Upper lobe of left lung (tissue), 6 donors: ENCODE measurements at places on chromosomes 3 and 15. TPM values are rescaled to one million over a fixed set of nuclear protein-coding genes. Genes with fewer than 3 reads are reported as not detected.

DNA sequence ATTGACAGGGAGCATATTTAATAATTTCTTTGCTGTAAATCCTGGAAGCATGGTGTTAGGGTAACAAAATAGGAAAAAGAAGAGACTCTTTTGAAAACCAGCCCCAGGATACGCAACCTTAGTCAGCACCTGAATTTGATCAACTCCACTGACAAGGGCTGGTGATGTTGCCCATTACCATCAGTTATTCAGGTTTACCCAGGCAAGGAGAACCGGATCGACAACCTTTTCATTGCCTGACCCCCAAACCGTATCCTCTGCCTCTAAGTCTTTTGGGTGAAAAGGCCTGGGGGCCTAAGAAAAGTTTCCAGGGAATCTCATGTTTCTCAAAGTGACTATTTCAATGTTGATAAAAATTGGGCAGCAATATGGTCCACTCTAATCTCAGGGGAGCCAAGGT is 313.3 kb downstream of the KBTBD8 start:
- no peak overlapping the region for H3K4me3 ChIP-seq
- no peaks in the 10 kb centered on the region for H3K27me3 ChIP-seq
- H3K27ac ChIP-seq: no peak overlapping the region
- DNase-seq: no peak
- no peaks in the 10 kb centered on the region for H3K36me3 ChIP-seq

- peaks cover 15% of the 10 kb centered on the region for H3K4me1 ChIP-seq
- no peak overlapping the region for H3K4me3 ChIP-seq
- no peak overlapping the region for H3K27ac ChIP-seq
- H3K36me3 ChIP-seq: no peaks in the 10 kb centered on the region
- DNase-seq: no peak
- H3K27me3 ChIP-seq: no peaks in the 10 kb centered on the region
Observed at GRCh38 chr3:146466604-146467003, 2.8 kb downstream of the PLSCR2 start.

DNA sequence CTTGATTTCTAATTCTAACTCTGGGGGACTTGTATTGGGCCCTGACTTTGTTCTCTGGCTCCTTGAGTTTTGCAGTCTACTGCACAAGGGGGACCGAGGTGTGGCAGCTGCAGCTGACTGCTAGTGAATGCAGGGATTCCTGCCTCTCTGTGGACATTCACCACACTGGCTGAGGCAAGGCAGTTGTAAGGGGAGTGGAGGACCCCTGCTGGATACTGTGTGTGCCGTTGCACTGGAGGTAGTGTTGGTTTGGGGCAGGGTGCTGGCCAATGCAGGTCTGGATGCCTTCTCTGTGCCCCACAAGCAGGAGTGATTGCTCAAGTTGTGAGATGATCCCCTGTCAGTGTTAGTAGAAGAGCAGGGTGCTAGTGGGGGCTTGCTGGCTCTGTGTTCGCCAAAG is 626.1 kb downstream of the SQOR start:
- H3K36me3 ChIP-seq: no peaks in the 10 kb centered on the region
- H3K27ac ChIP-seq: no peak overlapping the region
- H3K4me1 ChIP-seq: no peaks in the 10 kb centered on the region
- no peaks in the 10 kb centered on the region for H3K27me3 ChIP-seq
- DNase-seq: no peak
- H3K4me3 ChIP-seq: no peak overlapping the region

GRCh38 chr3:49609314-49609713 is 55.0 kb downstream of the BSN start:
- no peak for DNase-seq
- H3K27me3 ChIP-seq: no peaks in the 10 kb centered on the region
- no peaks in the 10 kb centered on the region for H3K36me3 ChIP-seq
- no peak overlapping the region for H3K27ac ChIP-seq

DNA sequence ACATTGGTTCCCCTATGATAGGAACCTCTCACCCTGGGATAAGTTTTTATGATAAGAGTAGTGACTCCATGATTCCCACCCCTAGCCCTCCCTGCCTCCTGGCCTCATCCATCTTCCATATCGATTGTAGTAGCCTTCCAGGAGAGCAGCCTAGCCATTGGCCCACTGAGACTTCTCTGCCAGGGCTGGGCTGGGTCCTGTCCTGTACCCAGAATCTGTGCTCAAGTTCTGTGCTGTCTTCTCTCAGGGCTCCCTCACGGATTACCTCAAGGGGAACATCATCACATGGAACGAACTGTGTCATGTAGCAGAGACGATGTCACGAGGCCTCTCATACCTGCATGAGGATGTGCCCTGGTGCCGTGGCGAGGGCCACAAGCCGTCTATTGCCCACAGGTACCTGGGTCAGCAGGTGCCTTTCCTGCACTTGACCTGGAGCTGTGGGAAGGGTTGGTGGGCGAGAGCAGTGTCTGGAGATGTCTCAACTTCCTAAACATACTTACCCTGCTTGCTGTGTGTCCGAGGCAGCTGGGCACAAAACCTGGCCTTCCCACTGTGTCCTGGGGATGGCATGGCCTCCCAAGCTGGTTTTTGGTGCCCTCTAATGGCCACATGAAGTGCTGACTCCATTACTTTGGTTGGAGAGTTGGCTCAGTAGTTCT is 16.6 kb upstream of the EXOG start:
- no peaks in the 10 kb centered on the region for H3K27me3 ChIP-seq
- H3K4me3 ChIP-seq: no peak overlapping the region
- H3K36me3 ChIP-seq: peaks cover 46% of the 10 kb centered on the region
- no peaks in the 10 kb centered on the region for H3K4me1 ChIP-seq
- peak; percentile 71 for DNase-seq

DNA sequence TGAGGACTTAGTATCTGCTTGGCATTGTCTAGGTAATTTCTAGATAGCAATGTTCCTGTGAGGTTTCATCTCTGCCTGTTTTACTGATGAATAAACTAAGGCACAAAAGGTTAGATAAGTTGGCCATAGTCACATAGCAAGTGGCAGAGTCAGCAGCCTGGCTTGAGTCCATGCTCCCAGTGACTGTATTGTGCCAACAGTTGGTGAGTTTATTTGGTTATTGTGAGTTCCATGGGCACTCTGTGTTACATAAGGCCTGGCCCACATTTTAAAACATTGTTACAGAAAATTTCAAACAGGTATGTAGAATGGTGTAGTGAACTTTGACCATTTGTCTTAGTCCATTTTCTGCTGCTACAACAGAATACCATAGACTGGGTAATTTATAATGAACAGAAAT is 15.2 kb downstream of the MCM2 start:
- peaks cover 17% of the 10 kb centered on the region for H3K36me3 ChIP-seq
- no peak overlapping the region for H3K4me3 ChIP-seq
- H3K27ac ChIP-seq: no peak overlapping the region
- H3K27me3 ChIP-seq: no peaks in the 10 kb centered on the region
- DNase-seq: no peak

DNA sequence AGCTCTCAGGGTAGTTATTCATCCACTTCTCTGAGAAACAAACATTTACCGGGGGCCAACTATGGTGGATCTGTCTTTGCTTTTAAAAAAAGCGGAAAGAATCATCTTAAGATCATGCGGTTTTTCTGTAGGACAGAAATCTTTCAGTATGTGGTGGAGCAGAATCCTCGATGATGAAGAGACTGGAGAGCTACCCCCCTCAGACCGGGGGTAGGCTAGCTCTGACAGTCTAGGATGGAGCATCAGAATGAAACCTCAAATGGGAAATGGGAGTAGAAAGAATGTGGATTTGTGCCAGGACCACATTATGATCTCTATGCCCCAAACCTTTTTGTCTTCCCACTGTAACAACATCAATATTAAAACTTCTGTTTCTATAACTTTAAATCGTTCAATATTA is 30.3 kb downstream of the TPRG1 start:
- no peak overlapping the region for H3K4me3 ChIP-seq
- H3K27me3 ChIP-seq: no peaks in the 10 kb centered on the region
- H3K36me3 ChIP-seq: no peaks in the 10 kb centered on the region
- H3K27ac ChIP-seq: no peak overlapping the region

DNA sequence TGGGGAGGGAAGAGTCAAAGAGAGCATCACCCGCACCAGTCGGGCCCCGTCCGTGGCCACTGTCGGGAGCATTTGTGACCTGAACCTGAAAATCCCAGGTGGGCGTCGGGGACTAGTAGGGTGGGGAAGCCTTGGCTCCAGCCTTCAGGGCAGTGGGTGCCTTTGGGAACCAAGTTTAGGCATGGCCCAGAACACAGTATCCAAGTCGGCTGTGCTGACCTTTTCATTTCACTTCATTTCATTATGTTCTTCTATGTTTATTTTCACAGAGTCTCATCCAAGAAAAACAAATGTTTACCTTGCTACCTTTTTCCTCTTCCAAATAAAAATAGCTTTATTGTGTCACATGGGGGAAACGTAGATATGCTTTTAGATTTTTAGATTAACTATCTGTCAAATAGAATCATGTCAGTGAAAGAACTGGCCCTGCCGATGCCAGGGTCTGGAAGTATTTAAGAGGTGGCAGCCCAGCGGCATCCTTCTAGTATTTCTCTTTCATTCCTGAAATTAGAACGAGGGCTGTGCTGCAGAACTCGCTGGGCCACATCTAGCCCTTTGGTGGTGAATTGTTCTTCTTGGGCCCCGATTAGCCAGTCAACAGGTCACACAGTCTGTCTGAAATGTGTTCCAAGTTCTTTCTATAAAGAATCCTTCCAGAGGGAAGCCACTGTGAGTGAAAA is 60.5 kb downstream of the DNASE1L3 start:
- no peak overlapping the region for H3K4me3 ChIP-seq
- peaks cover 72% of the 10 kb centered on the region for H3K36me3 ChIP-seq
- DNase-seq: no peak
- H3K27ac ChIP-seq: no peak overlapping the region
- no peaks in the 10 kb centered on the region for H3K4me1 ChIP-seq
- H3K27me3 ChIP-seq: no peaks in the 10 kb centered on the region

VIPR1 gene
- 577 TPM for total RNA-seq

DNA sequence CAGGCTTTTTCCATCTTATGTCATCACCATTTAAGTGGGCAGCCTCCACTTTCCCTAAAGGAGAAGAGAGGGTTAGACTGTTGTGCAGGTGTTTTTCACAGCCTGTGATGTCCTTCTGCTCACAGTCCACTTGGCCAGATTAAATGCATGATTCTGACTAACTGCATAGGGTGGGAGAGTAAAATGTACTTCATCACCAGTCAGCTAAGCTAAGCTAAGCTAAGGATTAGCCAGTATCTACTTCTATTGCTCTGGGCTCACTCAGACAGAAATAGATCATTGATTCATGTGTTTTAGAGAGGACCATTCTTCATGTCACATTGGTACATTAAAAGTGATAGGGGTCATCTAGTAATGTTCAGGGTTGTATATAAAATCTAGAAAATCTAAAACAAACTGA is 1013.1 kb downstream of the NTRK3 start:
- no peak overlapping the region for H3K4me3 ChIP-seq
- no peak for DNase-seq
- no peak overlapping the region for H3K27ac ChIP-seq
- H3K4me1 ChIP-seq: no peaks in the 10 kb centered on the region
- H3K36me3 ChIP-seq: no peaks in the 10 kb centered on the region
- no peaks in the 10 kb centered on the region for H3K27me3 ChIP-seq

CASR gene
- 0.10 TPM for total RNA-seq

- no peak for DNase-seq
- H3K27me3 ChIP-seq: no peaks in the 10 kb centered on the region
- peaks cover 63% of the 10 kb centered on the region for H3K4me1 ChIP-seq
- H3K36me3 ChIP-seq: no peaks in the 10 kb centered on the region
- H3K27ac ChIP-seq: no peak overlapping the region
- no peak overlapping the region for H3K4me3 ChIP-seq
Observed at GRCh38 chr15:90042356-90042755, 41.2 kb downstream of the ZNF710 start.

DNA sequence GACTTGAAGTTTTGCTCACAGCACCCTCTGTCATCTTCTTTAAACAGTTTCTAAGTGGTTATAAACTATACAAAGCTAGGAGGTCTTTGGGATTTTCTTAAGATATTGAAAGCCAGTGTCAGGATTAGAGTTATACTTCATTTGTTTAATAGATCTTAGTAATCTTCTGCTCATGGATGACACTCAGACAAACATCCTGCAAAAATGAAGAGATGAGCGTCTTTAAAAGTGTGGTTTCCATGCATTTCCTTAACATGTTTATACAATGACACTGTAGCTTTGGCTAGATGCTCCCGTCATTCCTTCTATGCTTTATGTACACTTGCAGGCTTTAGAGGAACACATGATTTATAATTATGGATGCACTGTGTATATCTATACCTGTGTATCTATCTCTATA is 182.2 kb downstream of the NAALADL2 start:
- H3K27ac ChIP-seq: no peak overlapping the region
- no peak overlapping the region for H3K4me3 ChIP-seq
- no peaks in the 10 kb centered on the region for H3K27me3 ChIP-seq
- no peak for DNase-seq
- no peaks in the 10 kb centered on the region for H3K36me3 ChIP-seq

DNA sequence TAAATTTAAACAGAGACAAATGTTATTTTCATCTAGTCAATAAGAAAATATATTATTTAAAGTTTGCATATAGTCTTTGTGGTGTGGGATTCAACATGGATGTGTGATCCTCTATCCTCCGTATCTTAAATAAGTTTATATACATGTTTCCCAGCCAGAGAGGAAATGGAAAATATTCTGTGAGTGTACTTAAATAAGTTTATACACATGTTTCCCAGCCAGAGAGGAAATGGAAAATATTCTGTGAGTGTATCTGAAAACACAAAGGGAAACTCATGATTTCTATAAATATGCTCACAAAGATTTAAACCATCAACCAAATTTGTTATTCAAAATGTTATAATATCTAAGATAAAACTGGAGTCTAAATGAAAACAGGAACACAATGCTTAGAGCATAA is 110.0 kb upstream of the MELTF start:
- no peaks in the 10 kb centered on the region for H3K4me1 ChIP-seq
- no peaks in the 10 kb centered on the region for H3K27me3 ChIP-seq

GRCh38 chr3:193897288-193897687 is 238.7 kb upstream of the HES1 start:
- H3K4me3 ChIP-seq: no peak overlapping the region
- H3K4me1 ChIP-seq: no peaks in the 10 kb centered on the region
- H3K27me3 ChIP-seq: no peaks in the 10 kb centered on the region
- no peak for DNase-seq
- H3K27ac ChIP-seq: no peak overlapping the region

ARNT2 gene
- 26.9 TPM for total RNA-seq

GRCh38 chr15:68404056-68404798 is 27.7 kb downstream of the ITGA11 start:
- H3K4me1 ChIP-seq: no peaks in the 10 kb centered on the region
- H3K36me3 ChIP-seq: no peaks in the 10 kb centered on the region
- H3K27ac ChIP-seq: no peak overlapping the region
- no peaks in the 10 kb centered on the region for H3K27me3 ChIP-seq
- no peak overlapping the region for H3K4me3 ChIP-seq

UCN2 gene
- not detected for total RNA-seq

GRCh38 chr3:171339598-171339997 is 120.6 kb downstream of the TNIK start:
- H3K27ac ChIP-seq: no peak overlapping the region
- no peak overlapping the region for H3K4me3 ChIP-seq
- H3K27me3 ChIP-seq: no peaks in the 10 kb centered on the region
- no peaks in the 10 kb centered on the region for H3K36me3 ChIP-seq
